ENCODE measurements at places on chromosomes 4 and X.

GRCh38 chrX:36908801-36909675 is 99.1 kb upstream of the FAM47C start:
- DNase-seq: no peak

DNA sequence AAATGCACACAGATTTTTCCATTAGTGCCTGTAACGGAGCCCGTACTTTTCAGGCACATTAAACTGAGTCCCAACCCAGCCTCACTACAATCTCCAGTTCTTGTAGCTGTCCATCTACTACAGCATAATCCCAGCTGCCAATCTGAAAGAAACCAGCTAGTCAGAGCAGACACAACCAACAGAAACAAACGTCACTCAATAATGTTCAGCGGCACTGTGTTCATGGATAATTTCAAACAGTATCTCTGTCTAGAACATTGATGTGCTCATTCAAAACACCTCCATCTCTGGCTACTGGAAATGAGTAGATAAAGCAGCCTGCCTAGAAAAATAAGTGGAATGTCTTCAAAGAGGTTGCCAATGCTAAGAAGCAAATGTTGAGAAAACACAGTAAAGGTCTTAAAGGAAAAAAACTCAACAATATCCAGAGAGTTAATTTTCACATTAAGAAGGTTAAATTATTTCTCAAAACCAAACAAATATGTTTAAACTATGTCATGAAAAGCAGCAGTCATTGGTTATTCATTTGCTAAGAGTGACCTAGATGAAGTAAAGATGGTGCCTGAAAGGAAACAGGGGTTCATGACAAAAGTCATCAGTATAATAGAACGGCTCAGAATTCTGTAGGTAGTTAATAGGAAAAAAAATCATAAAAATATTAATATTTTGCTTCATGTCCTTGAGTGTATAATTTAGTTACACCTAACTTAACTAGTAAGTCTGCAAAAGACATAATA is 245.1 kb upstream of the MAB21L2 start:
- DNase-seq: no peak

DNA sequence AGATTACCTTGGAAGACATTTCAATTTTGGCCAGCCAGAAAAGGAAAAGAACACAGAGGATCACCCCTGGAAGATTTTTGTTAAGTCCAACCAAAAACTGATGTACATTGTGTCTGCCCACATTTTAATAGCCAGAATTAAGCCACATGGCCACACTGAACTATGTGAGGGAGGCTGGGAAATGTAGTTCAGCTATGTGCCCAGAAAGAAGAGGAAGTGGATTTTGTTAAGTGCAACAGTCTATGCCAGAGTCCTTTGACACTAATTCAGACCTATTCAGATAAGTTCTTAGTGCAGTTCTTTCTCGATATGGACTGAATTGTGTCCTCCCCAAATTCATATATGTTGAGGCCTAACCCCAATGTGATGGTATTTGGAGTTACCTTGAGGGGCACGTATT is 18.4 kb downstream of the PRPS1 start:
- no peak for DNase-seq

DNA sequence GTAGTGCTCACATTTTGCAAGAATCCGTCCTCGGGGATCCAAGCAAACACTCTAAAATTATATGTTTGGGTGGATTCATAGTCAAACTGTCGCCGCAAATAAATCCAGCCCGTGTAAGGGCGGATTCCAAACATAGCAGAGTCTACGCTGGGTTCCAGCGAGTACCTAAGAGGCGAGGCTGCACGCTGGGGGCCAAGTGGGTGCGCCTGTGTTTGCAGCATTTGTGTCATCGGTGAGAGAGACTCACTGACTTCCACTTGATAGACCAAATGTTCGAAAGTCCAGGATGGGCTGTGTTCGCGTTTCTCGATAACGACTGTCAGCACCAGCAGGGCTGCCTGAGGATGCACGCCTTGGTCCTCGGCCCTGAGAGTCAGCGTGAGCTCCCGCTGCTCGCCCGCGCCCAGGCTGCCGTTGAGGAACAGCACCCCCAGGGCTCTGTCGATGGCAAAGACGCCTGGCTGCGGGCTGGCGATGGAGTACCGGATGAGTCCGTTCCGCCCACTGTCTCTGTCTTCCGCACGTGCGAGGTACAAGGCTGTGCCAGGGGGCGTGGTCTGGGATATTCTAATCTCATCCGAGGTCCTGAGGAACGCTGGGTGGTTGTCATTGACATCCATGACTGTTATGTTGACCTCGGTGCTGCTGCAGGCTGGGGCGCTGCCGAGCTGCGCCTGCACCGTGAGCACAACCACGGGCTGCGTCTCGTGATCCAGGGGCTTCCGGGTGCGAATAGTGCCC is 158.7 kb downstream of the DCHS2 start:
- peak; percentile 67 for DNase-seq

DNA sequence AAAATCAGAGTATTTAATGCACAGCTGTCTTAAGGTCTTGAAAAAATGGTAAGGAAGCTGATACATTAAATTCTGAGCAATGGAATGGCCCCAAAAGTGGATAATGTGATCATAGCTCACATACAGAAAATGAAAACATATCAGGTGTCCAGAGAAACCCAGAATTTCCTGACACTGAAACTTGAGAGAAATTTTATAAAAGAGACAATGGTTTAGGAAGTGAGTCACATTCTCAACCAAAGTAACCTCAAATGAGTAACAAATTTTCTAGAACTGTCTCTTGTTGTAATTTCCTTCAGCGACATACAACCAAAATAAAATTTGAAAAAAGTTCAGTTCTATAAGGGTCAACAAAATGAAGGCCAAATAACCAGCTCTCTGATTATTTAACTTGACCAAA is 37.4 kb upstream of the PACRGL start:
- DNase-seq: no peak

- DNase-seq: no peak
Observed at GRCh38 chr4:132001542-132001941, 1147.6 kb upstream of the PCDH10 start.

- no peak for DNase-seq
Observed at GRCh38 chr4:82758701-82759685, 39.6 kb downstream of the SCD5 start.

All from activated T-cell treated with anti-CD3 and anti-CD28 coated beads, Interleukin-2, amount 50 U/mL, for 72 hours (primary cell).